ENCODE measurements at places on chromosomes 13 and 19.

- DNase-seq, result no peak
These were observed 4.6 kb upstream of the KBTBD6 start for GRCh38 chr13:41137241-41137640.

DNA sequence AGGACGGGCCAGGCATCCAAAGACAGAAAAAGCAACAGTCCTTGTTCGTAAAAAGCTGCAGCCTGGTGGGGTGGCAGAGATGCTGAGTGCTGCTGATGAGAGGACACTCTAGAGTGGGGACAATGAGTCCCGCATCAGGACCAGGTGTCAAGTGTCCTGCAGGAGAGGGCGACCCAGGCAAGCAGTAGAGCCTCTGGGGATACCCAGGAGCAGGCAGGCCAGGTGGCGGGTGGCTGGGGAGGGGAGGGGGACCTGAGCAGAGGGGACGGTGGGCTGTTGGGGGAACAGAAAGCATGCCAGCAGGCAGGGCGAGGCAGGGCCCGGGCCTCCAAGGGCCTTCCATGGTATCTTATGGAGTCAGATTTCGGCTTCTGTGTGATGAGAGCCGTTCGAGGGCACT, 35.8 kb downstream of the GGACT start:
- DNase-seq, result no peak

GRCh38 chr19:46610413-46610775, 9.3 kb downstream of the CALM3 start:
- DNase-seq, result no peak

- DNase-seq, result no peak
These were observed 215.0 kb downstream of the DCLK1 start for GRCh38 chr13:35916146-35916545.

- no peak for DNase-seq
These were observed 5.1 kb downstream of the WIZ start for GRCh38 chr19:15444505-15445226.

Data from NCI-H2107 (cell line).